Myometrial cell (primary cell): ENCODE measurements at places on chromosomes 5 and 9. TPM values are rescaled to one million over a fixed set of nuclear protein-coding genes. Genes with fewer than 3 reads are reported as not detected.

GLDC gene
- 1.8 and 4.0 TPM in 2 replicates for total RNA-seq

SLC25A2 gene
- under 0.01 TPM in 1 of 2 replicates, not detected in the other for total RNA-seq

LHX3 gene
- not detected in 2 replicates for total RNA-seq

ADAMTSL2 gene
- total RNA-seq = not detected in 2 replicates

WNT8A gene
- not detected in 2 replicates for total RNA-seq

LIFR gene
- total RNA-seq = 20.5 and 22.3 TPM in 2 replicates

CREB3 gene
- total RNA-seq = 118 and 127 TPM in 2 replicates

STK32A gene
- total RNA-seq = under 0.01 TPM in 2 replicates

CTSL gene
- 311 and 406 TPM in 2 replicates for total RNA-seq

ISL1 gene
- 1.7 TPM in 1 of 2 replicates, not detected in the other for total RNA-seq

GMCL2 gene
- total RNA-seq = not detected in 2 replicates

RANBP3L gene
- total RNA-seq = not detected in 2 replicates

OCLN gene
- 0.58 and 1.2 TPM in 2 replicates for total RNA-seq

PDCD1LG2 gene
- total RNA-seq = 9.6 and 11.0 TPM in 2 replicates

OR1L8 gene
- total RNA-seq = not detected in 2 replicates

OGN gene
- under 0.01 and 0.18 TPM in 2 replicates for total RNA-seq

GOLGA1 gene
- total RNA-seq = 8.1 and 14.5 TPM in 2 replicates

CCIN gene
- total RNA-seq = 0.71 and 1.2 TPM in 2 replicates

CDX1 gene
- total RNA-seq = not detected in 2 replicates

LTC4S gene
- 0.89 TPM in 1 of 2 replicates, not detected in the other for total RNA-seq

INSL4 gene
- total RNA-seq = not detected in 2 replicates

IFNA14 gene
- not detected in 2 replicates for total RNA-seq

MLANA gene
- not detected in 2 replicates for total RNA-seq

ADRA1B gene
- under 0.01 TPM in 1 of 2 replicates, not detected in the other for total RNA-seq

SLC1A1 gene
- total RNA-seq = 2.0 and 3.2 TPM in 2 replicates

SCAI gene
- 6.6 and 7.5 TPM in 2 replicates for total RNA-seq

OTP gene
- total RNA-seq = not detected in 2 replicates

TMEM232 gene
- 1.2 TPM in 1 of 2 replicates, not detected in the other for total RNA-seq

PKD2L2 gene
- not detected in 2 replicates for total RNA-seq

CCDC171 gene
- total RNA-seq = 1.4 and 2.1 TPM in 2 replicates

FGF10 gene
- total RNA-seq = not detected in 2 replicates

OTULIN gene
- total RNA-seq = 6.1 and 25.0 TPM in 2 replicates

LURAP1L gene
- total RNA-seq = 2.8 and 4.3 TPM in 2 replicates

AK8 gene
- total RNA-seq = 0.18 TPM in 1 of 2 replicates, not detected in the other

GAPT gene
- total RNA-seq = not detected in 2 replicates

FOXD1 gene
- total RNA-seq = 0.53 TPM in 1 of 2 replicates, not detected in the other
